ENCODE measurements at places on chromosomes 16 and 17.

GRCh38 chr16:86075488-86075785, 176.5 kb downstream of the IRF8 start:
- DNase-seq = no peak

GRCh38 chr16:19883296-19883965, 1.2 kb downstream of the GPRC5B start:
- no peak for DNase-seq

GRCh38 chr17:19440421-19440820, 29.4 kb downstream of the RNF112 start:
- no peak for DNase-seq

GRCh38 chr16:7765079-7765550, 432.5 kb downstream of the RBFOX1 start:
- DNase-seq = no peak

GRCh38 chr17:70374496-70374895, 205.2 kb downstream of the KCNJ2 start:
- DNase-seq = no peak

DNA sequence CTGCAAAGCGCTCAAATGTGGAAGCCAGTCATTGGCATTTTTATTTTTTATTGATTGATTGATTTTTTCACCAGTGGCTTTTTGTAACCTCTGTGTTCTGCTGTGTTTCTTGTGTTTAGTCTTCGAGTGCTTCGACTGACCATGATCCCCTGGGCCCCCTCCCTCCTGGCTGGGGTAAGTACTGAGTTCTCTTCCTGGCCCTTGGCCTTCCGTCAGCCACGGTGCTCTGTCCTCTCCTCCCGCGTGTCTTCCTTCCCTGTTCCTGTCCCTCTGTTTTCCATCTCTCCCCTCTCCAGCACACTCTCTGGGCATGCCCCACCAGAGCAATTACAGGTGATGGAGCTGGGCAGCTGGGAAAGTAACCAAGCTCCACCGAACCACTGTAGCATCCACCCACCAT, 25.8 kb upstream of the CLEC18A start:
- DNase-seq = no peak

- no peak for DNase-seq
These were observed 491.6 kb downstream of the CDH13 start for GRCh38 chr16:83118365-83118764.

DNA sequence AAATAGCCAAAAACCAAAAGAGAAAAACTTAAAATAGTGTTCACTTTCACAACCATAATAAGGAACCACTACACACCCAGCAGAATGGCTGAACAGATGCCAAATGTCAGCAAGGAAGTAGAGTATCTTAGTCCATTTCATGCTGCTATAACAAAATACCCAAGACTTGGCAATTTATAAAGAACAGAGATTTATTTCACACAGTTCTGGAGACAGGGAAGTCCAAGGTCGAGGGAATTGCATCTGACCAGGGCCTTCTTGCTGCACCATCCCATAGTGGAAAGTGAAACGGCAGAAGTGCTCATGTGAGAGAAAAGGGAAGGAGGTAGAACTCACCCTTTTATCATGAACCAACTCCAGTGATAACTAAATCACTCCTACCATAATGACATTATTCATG, 33.8 kb upstream of the CCL22 start:
- no peak for DNase-seq

DNA sequence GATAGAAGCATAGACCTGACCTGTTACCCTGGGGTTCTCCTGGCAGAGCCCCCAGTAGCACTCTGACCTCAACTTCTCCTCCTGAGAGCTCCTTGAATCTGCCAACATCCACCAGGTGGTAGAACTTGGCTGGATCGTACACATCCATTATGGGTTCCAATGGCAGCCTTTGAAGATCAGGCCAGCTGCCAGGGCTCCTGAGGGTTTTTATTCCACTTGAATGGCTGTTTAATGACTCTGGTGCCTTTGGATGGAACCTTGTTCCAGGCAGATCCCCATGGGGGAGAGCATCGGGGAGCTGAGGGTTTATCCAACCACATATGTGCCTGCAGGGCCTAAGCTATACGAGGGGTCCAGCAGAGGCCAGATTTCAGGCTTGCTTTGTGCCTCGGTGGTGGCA, 47.1 kb upstream of the CLEC19A start:
- no peak for DNase-seq

- DNase-seq = no peak
These were observed 290.5 kb downstream of the CPPED1 start for GRCh38 chr16:12513076-12513790.

DNA sequence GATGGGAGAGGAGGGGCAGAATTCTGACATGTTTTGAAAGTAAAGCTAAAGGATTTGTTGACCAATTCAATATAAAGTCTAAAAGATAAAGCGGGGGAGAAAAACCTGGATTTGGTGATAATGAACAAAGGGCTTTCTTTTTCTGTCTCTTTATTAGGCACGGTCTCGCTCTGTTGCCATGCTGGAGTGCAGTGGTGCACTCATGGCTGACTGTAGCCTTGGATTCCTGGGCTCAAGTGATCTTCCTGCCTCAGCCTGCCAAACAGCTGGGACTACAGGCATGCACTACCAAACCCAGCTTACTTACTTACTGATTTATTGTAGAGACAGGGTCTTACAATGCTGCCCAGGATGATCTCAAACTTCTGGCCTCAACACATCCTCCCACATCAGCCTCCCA, 7.5 kb downstream of the CDR2 start:
- no peak for DNase-seq

- peak; percentile 52 for DNase-seq
These were observed 19.7 kb downstream of the GOSR2 start for GRCh38 chr17:46942441-46943217.

- DNase-seq = no peak
These were observed 43.4 kb downstream of the HNF1B start for GRCh38 chr17:37701496-37701898.

- DNase-seq = no peak
These were observed 913 bp upstream of the NOG start for GRCh38 chr17:56592487-56593085.

DNA sequence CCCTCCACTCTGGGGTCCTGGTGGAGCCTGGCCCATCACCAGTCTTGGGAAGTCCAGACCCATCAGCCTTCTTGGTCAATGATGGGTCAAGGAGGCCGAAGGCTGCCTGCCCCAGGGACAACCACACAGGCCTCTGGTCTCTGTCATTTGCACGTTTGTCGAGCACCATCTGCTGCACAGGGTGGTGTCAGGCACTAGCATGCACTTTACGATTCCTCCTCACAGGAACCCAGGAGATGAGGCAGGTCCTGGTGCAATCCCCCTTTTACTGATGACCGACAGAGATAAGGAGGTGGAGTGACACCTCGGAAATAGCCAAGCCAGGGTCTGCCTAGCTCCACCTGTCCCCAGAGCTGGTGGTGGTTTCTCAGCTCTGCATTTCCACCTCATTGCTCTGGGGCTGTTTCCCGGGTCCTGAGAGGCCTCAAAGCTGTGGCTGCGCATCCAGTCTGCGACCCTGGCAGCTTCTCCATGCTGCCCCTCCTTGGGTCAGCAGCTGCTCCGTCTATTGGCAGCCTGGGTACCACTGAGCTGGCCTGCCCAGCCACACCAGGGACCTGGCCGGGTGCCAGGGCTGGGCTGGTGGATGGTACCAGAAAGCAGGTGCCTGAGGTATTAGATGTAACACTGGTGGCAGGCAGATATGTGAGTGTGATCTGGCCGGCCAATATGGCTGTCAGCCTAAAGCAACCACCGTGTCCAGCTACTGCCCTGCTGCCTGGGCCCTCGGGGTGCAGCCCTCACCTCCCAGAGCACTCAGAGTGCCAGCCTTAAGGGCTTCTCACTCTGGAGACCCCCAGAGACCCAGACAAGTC, 10.0 kb downstream of the MMP15 start:
- DNase-seq = no peak

DNA sequence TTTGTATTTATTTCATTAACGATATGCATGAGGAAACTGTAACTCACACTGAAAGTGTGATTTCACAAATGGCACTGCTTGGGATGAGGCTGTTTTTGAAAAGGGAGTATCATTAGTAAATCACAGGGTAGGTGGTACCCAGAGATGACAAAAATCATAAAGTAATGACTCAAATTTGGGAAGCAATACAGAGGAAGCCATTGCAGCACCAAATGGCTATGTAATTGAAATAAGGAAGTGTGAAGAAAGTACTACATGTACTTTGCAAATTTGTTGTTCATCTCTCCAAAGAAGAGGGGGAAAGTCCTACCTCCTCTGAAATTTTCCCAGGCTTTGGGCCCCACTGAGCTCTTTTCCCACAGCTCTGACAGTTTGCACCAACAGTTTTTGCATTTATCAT, 12.3 kb upstream of the ABCC12 start:
- DNase-seq = no peak

GRCh38 chr16:70691223-70692129, 5.6 kb upstream of the MTSS2 start:
- no peak for DNase-seq

GRCh38 chr17:51955245-51955644, 203.3 kb downstream of the CA10 start:
- no peak for DNase-seq

DNA sequence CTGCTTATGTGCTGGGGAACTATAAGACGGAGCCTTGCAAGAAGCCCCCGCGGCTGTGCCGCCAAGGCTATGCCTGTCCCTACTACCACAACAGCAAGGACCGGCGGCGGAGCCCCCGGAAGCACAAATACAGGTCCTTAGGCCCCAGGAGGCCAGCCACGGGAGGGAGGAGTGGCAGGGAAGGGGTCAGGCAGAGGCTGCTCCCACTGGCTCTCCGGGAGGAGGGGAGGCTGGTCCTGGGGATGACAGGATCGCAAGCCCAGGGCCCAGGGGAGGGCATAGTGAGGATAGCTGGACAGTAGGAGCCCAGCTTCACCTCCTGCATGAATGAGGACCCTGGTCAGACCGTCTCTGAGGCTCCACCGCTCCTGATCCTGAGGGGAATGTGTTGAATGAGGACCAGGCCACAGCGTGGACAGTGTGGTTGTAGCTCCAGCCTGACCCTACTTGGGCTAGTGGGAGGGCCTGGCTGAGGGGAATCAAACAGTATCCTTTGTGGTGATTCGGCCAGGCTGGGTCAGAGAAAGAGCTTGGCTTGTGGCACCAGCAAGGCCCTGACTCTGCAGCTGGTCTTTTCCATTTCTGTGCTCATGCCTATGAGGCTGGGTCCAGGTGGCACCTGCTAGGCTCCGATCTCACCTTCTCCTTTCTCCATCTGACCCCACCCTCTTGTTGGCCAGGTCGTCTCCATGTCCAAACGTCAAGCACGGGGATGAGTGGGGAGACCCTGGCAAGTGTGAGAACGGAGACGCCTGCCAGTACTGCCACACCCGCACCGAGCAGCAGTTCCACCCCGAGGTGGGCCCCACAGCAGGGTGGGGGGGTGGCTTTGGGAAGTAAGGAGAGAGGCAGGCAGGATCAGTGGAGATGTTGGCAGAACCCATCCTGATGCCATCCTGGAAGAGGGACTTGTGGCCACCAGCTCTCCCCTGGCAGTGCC, 28.7 kb downstream of the UNK start:
- no peak for DNase-seq

GRCh38 chr17:7098802-7099459, 15.7 kb downstream of the ASGR2 start:
- no peak for DNase-seq

DNA sequence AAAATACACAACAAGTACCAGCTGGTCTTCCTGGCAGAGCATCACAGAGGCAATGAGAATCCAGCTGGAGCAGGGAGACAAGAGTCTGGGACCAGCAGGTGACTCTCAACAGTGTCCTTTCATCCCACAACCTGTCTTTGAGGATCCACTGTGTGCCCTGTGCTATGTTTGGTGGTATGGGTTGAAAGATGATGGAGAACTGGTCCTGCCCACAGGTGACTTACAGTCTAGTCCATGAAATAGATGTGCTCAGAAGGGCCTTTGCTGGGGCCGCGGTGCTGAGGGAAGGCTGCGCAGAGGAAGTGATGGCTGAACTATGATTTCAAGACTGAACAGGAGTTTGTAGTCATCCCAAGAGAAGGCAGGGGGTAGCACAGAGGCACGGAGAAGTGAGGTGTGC, 17.9 kb downstream of the WNT3 start:
- no peak for DNase-seq

- no peak for DNase-seq
These were observed 37.0 kb upstream of the C16orf78 start for GRCh38 chr16:49336581-49336980.

DNA sequence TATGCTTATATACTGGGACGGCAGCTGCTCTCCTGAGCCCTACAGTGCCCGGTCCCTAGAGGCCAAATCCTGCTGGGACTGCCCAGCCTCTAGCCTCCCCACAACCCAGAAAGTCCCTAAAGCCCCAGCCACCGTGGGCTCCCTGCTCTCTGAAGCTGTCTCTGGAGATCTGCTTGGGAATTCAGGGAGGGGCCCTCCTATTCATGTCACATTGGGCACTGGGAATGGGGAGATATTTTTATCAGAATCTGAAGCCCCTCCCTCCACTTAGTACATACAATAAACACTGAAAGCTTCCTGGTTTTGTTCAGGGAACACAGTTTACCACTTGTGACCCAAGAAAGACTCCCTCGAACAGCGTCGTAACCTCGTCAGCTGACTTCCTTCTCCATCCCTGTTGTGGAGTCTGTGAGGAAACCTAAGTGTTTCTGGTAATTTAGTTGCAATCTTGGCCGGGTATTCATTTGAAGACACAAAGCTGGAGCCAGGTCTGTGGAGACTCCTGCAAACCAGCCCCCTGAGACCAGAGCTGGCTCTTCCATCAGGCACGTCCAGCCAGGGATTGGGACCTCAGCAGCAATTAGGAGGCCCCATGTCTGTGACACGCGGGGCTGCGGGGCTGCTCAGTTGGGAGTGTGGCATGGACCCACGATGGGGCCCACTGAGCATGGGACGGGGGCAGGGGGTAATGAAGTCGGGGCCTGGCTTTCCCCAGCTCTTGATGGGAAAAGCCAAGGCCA, 38.5 kb downstream of the PGS1 start:
- DNase-seq = no peak

GRCh38 chr16:2713985-2714774, 5.8 kb downstream of the PRSS27 start:
- no peak for DNase-seq

GRCh38 chr16:89145406-89146161, 26.0 kb upstream of the CDH15 start:
- no peak for DNase-seq

- DNase-seq = no peak
These were observed 16.9 kb downstream of the DNASE1 start for GRCh38 chr16:3671424-3671823.

DNA sequence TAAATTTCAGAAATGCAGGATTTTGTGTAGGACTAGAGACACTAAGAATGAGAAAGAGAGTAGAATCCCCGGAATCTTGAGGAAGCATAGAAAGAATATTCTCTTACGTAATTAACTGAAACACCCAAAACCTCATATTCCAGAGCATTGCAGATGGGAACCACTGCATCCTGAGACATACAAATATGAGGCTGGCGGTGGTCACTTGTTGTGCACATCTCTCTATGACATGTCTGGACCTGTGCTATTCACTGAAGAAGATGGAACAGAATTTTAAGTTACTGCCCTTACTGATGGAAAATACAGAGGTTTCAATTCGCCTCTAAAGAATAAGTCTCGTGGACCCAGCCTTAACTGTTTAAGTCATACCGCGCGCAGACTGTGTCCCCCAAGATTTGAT, 806 bp downstream of the RAD51C start:
- no peak for DNase-seq

All from right renal cortex interstitium (tissue), 3 donors.